Stimulated activated CD8-positive, alpha-beta memory T cell treated with anti-CD3 and anti-CD28 coated beads, Interleukin-2, amount 100 ng/mL, for 1 hour (primary cell): ENCODE measurements at places on chromosomes 4 and X.
A peak's percentile ranks its signal among the peaks of the same experiment; 100 is the strongest.

DNA sequence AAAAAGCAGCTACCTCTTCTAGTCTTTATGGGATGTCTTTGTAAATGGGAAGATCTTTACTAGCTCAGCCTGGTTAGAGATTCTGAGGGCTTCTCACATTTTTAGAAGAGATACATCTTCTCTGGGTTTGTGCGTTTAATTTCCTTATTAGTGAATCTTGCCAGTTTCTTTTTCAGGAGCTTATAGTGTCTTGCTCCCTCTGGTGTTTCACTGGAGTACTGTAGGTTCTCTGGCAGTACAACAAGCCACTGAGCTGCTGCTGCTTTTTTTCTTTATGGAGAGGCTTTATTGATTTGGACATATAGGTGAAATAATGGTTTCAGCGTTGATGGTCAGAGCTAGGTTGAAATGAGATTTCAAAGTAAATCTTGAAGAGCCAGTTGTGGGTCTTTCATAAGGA lies 82.9 kb downstream of the LAS1L start:
- no peak for DNase-seq

DNA sequence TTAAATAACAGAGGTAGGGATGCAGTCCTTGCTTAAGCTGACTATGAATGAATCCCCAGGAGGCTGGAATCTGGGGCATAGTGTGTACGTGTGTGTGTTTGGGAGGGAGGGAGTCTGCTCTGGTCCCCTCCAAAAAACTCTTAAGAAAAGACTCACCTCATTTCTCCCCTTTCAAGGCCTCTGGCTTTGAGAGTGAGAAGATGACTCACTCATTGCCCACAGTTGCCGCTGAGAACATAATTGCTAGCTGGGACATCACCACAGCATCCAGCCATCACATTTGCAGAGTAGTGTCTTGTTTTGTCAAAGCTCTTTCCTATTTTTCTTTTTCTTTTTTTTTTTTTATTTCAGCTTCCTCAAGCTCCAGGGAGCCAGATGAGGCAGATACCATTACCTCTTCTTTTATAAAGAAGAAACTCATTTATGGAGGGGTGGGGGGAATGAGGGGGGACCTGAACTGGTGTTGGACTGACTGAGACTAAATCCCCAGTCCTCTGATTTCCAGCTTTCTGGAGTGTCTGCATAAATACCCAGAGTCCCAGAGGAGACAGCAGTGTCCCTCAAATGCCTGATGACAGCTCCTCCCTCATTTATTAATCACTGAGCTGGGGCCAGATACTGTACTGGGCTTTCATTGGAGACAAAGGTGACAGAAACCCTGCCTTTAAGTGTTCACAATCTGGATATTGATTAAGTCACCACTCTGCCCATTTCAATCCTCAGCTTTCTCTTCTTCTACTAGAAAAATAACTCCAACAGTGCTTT lies 61.9 kb upstream of the LAS1L start:
- DNase-seq = no peak

GRCh38 chr4:17447675-17448298 lies 64.1 kb downstream of the QDPR start:
- DNase-seq = no peak

- DNase-seq = no peak
Measured at GRCh38 chr4:150244600-150244999, 166.4 kb downstream of the DCLK2 start.

- DNase-seq = no peak
Measured at GRCh38 chrX:13667919-13668318, 15.0 kb downstream of the TCEANC start.

- DNase-seq = no peak
Measured at GRCh38 chr4:122978109-122978508, 55.7 kb upstream of the NUDT6 start.

GRCh38 chrX:23765868-23766267 lies 17.1 kb upstream of the SAT1 start:
- DNase-seq = no peak

- no peak for DNase-seq
Measured at GRCh38 chr4:79682161-79682560, 274.1 kb upstream of the GK2 start.

DNA sequence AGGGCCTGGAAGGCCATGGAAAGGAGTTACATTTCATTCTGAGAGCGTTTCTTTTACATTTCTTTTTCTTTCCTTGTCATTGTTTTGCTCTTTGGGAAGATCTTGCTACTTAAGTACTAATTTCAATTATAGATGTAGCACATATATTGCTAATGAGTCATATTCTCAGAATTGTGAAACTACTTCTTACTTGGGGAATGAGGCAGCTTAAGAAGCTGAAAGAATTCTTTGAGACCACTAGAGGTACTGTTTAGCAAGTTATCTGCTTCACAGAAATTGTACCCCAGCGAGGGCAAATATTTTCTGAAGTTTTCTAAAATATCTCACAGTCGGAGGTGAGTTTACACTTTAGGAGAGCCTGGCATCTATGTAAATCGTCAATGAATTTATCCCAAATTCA lies 100.6 kb downstream of the AFF2 start:
- no peak for DNase-seq

DNA sequence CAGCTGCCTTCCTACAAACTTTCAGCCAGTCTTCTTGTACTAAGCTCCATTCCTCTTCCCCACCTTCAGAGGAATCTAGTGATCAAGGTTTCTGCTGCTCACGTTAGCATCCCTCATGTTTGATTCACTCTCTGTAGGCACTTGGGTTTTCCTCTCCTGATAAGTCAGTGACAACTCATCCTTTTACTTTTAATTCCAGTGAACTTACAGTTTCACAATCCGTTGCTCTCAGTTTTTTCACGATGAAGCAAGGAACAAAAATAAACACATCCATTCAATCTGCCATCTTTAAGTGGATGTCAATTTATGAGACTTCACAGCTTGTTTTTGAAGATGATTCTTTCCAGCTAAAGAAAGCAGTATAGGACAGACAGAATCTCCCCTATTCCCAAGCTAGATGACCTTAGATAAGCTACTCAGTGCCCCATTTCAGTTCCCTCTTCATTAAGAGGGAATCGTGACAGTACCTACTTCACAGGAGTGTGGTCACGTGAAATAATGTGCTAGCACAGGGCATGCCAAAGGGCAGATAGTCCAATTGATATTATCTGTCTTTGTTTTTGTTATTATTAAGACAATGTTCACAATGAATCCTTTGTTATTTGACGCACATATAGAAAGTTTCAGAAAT lies 234.3 kb downstream of the PALLD start:
- no peak for DNase-seq

- no peak for DNase-seq
Measured at GRCh38 chr4:156968479-156968984, 3.1 kb downstream of the PDGFC start.

GRCh38 chrX:153981771-153982533 lies 9.4 kb downstream of the TMEM187 start:
- DNase-seq = peak; percentile 31

DNA sequence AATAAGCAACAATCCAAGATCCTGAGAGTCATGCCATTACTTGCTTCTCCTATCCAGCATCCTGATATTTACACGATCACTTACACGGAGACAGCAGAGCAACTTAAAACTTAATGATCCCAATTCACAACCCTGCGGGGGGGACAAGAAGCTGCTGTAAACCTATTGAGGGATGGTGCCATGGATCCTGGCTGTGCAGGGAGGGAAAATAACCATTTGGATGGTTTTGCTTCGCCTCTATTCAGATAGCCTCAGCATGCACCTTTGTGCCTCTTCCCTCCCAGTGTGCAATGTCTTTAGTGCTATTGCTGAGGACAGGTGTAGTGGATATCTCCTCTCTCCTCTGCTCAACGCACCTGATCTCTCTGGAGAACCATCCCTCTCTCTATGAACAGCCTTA lies 89.7 kb upstream of the PPARGC1A start:
- DNase-seq = no peak

GRCh38 chr4:105210916-105211315 lies 64.2 kb downstream of the TET2 start:
- DNase-seq = no peak

DNA sequence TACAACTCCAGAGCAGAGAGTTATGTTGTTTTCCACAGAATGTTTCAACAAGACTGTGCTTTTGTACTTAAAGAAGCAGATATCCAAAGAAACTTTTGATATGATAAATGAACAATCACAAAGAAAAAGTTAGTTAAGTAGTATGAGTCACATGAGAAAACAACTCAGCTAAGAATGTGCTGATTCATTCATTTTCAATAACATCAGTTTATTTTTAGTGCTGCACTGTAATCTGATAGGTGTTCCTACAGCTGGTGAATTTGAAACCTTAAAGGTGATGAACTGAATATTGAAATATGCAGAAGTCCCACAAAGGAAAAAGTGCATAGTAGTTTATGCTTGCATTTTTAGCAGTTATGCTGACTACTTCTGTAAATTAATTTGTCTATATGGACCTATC lies 180.3 kb upstream of the TENM3 start:
- DNase-seq = no peak

DNA sequence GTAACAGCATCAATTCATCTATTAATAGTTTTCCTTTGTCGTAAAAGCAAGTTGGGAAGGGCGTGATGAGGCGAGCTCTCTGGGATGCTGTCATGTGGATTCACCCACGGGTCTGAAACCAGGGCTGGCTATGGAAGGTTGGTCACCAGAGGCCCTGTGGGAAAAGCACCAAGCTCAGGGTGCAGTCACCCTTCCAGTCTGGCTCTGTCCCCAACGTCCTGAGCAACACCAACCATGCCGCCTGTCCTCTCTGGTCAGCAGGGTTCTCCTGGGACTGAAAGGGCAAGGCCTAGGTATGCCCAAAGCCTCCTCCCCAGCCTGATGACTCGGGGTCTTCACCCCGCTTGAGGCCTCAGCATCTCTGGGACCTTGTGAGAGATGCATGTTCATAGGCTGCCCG lies 97.2 kb upstream of the MSX1 start:
- no peak for DNase-seq

DNA sequence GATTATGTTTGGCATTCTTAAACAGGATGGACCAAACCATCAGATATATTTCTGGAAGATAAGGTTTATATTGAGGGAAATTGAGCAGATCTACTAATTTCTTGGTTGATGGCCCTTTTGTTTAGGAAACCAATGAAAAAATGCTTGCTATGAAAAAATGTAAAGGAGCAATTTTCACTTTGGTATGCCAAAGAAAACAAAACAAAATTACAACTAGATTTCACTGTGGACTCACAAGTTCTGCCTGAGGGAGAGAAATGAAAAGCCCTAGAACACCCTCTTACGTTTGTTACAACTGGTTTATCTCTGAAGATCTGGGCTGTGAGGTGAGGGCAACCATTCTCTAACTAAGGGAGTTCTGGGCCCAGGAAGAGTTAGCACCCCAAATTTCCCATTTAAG lies 122.5 kb upstream of the IL15 start:
- no peak for DNase-seq

GRCh38 chr4:6644792-6645530 lies 4.5 kb downstream of the MRFAP1 start:
- no peak for DNase-seq

DNA sequence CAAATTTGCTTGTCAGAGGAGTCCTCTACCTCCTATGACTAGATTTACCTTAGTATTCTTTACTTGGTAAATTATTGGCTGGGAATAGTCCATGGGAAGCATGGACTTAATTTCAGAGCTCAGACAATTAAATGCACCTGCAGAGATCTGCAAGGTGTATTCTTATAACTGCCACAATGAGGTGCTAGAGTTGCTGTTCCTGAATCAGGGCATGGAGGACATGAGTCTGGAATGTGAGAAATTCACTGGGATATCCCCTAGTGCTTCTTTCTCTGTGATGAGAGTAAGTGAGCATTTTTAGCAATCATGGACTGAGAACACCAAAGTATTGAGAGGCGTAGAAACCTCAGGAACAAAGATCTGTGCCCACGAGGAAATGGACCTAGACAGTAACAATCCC lies 32.9 kb upstream of the GRID2 start:
- no peak for DNase-seq

DNA sequence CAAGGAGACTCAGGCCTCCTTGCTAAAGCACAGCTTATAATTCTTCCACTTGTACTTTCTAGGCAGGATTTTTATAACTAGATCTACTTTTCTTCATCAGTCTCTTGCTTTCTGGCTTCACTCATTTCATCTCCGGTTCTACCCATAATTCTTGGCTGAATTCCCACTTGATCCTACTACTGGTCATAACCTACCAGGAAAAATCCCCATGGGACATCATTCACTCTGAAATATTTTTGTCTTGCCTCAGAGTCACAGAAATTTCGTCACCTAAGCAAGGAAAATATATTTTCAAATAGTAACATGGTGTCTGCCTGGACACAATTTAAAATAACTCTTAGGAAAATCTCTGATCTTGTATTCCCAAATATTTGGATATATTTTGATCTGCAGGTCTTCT lies 122.3 kb downstream of the TEX13A start:
- no peak for DNase-seq

DNA sequence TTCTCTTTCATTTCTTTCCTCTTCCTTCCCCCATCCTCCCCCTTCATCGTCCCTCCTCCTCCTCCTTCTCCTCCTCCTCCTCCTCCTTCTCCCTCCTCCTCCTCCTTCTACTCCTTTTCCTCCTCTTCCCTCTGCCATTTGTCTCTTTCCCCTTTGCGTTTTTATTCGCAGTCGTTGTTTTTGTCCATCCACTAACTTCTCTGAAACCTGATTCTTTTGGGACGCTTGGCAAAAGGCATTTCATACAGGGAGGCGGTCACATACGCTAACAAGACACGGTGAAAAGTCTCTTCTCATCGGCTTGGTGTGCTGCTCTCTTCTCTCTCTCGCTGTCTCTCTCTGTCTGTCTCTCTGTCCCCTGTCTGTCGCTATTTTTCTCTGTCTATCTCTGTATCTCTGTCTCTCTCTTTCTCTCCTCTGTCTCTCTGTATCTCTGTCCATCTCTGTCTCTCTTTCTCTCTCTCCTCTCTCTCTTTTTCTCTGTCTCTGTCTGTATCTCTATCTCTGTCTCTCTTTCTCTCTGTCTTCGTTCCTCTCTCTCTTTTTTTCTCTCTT lies 5.4 kb upstream of the SHOX start:
- DNase-seq = no peak

- DNase-seq = no peak
Measured at GRCh38 chr4:152065545-152065944, 304.7 kb upstream of the GATB start.

- no peak for DNase-seq
Measured at GRCh38 chr4:187910741-187911140, 84.8 kb upstream of the ZFP42 start.

- DNase-seq = no peak
Measured at GRCh38 chr4:10765386-10765785, 80.8 kb upstream of the CLNK start.

GRCh38 chr4:180565856-180566431 lies 1677.3 kb upstream of the TENM3 start:
- no peak for DNase-seq

DNA sequence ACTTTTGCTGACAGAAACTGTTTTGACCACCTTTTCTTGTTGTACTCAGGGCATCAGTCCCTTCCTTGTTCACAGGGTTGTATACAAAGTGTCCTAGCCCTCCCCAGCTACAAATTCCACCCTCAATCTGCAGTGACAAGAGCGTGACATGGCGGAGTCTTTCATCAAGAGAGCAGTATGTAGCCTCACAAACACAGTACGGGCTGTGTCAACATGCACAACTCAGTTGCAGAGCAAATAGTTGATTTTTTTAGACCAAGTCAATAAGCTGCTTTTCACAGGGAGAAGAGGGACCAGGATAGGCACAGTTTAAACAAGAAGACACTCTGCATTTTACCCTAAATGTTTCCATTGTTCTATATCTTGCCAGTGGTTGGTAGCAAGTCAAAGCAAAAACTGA lies 8.6 kb upstream of the HS6ST2 start:
- no peak for DNase-seq
